ENCODE measurements at places on chromosomes 13 and 19.
A peak's percentile ranks its signal among the peaks of the same experiment; 100 is the strongest.

DNA sequence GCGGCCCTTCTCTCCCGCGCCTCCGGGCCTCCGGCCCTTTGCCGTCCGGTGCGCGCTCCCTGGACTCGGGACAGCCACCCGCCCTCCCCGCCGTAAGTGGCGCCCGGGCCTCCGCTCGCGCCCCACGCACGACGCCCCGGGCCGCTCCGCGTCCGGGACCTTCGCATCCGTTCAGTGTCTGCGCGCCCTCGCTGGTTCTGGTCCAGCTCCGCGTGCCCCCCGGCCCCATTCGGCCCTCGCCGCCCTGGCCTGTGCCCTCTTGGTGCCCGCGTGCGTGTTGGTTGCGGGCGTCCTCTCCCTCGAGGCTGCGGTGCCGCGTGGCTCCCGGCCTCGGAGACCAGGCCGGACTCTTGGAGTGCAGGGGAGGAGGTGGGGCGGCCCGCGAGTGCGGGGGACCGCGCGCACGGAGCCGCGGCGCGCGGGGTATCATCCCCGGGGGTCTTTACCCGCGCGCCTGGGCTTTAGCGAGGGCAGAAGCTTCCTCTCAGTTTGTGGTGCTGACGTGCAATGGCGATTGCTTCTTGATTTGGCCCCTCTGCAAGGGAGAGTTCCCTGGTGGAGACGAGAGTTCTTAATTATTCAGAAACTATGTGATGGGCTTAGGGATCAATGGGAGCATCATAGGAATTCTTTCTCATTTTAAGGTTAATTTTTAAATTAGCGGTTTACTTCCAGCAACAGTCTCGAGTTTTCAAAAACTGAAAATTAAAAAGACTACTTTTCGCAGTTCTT is 757 bp downstream of the WASF3 start:
- peak; percentile 44 for DNase-seq

- DNase-seq: no peak
These were observed 3.1 kb downstream of the ADGRE1 start for GRCh38 chr19:6890401-6890913.

DNA sequence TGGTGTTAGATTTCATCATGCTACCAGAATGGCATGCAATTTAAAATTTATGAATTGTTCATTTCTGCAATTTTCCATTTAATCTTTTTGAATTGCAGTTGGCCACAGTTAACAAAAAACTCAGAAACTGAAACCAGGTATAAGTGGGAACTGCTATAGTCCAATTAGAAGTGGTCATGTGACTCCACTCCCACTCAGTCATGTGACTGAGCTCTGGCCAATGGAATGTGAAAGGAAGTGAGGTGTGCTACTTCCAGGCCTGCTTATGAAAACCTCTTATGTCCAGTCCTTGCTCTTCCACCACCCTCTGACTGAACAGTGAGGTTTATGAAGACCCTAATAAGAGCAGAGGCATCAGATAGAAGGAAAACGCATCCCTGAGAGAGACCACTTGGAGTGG is 47.0 kb downstream of the DLEU7 start:
- no peak for DNase-seq

- peak; percentile 90 for DNase-seq
These were observed 77.9 kb downstream of the GNG7 start for GRCh38 chr19:2624537-2625091.

GRCh38 chr13:25018729-25019115 is 77.2 kb upstream of the PABPC3 start:
- DNase-seq: no peak

- DNase-seq: no peak
These were observed 945.7 kb downstream of the TUBA3C start for GRCh38 chr13:18235756-18236527.

GRCh38 chr13:75446874-75447273 is 35.1 kb downstream of the TBC1D4 start:
- no peak for DNase-seq

DNA sequence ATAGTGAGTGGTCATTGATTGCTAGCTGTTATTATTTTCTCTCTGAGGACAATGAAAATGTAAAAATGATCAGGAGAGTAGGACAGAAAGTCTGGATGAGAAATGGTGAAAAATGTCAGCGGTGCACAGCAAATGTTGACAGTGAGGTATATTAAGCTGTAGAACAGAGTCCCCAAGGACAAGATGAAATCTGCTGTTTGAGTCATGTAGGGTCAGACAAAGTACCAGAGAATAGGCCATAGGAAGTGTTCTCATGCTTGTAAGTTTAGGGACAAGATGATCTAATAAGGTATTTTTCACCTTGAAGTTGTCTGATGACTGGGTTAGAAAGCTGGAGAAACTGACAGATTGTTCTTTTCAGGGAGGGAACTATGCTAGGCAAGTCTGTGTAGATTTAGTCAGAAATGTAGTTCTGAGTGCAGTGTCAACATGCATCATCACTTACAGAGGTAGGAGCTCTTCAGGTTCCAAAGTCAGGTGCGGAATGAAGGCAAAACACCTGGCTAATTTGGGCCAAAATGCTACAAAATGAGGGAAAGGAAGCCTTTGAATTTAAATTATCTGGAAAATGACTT is 369.3 kb downstream of the DLEU7 start:
- no peak for DNase-seq

GRCh38 chr19:48174445-48175030 is 4.1 kb downstream of the ZSWIM9 start:
- no peak for DNase-seq

DNA sequence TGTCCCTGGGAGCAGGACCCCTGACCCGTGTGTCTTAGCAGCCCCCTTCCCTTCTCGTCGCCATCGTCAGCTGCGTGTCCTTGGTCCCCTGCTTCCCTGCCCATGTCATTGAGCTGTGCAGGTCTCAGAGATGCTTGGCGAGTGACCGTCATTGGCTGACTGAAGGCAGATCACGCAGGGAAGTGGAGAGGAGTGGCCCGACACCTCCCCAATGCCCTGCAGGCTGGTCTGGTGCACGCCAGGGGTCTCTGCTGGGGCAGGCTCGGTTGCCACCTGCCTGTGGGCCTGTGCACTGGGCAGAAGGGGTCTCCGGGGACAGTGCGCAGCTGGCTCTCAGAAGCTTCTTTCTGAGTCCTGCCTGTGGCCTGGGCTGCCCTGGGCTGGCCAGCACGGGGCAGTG is 6.2 kb downstream of the GNA11 start:
- DNase-seq: no peak

DNA sequence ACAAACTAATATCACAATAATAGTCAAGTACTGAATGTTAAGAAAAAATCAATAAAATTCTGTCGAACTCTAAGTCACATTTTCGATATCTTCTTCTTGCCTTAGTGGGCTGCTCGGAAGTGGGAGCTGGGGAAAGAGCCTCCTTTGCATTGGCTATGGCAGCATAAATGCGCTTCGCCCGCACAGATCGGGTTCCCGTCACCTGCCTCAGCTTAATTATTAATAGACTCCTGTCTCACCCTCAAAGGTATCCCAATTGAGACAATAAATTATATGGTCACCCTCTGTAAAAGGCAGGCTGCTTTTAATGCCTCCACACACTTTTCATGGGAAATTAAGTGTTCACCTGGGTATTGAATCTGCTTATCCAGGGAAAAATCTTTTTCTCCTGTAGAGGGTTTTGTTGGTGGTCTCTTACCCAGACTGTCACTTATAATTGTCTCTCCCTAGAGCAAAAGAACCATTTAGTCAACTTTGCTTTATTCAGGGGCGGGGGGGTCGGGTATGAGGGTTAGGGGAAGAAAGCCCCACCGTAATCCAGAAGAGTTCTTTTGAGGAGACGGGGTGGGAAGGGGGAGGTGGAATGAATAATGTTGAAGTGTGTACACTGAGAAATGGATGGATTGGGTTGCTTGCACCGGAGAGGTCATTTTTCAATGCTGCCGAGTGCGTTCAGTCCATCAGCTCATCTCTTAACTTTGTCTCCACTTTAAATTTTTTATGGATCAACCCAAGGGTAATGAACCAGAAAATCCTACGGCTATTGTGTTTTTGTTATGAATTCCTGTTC is 682.6 kb upstream of the SGCG start:
- DNase-seq: no peak

GRCh38 chr19:1985588-1986356 is 29.7 kb downstream of the BTBD2 start:
- no peak for DNase-seq

DNA sequence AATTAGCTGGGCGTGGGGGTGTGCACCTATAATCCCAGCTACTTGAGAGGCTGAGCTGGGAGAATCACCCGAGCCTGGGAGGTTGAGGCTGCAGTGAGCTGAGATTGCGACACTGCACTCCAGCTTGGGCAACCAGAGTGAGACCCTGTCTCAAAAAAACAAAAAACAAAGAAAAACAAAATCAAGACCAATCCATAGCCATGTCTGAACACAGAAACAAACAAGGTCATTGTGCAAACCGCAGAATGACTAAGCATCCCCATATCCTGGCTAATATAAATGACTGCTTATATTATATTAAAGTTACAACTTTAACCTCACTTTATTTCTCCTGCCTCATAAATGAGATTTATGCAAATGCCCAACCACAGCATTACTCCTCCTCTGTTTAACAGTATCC is 2.3 kb upstream of the LYPD3 start:
- no peak for DNase-seq

GRCh38 chr19:41944336-41944735 is 14.8 kb downstream of the RABAC1 start:
- no peak for DNase-seq

DNA sequence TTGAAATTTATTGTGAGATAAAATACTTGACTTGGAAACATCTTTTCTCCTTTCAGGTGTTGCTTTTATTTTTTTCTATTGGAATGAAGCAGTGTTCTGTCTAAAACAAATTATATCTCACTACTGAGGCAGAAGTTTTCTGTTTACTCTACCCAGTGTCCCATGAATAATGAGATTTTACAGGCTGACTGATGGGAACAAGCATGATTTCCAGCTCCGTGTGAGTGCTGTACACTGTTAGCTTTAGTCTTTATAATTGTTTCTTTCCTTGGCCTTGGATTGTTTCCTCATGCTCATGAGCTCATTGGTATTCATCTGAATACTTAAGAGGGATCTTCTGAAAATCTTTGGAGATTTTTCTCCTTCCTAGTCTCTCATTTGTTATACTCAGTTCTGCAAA is 2049.5 kb upstream of the PRR20A start:
- DNase-seq: no peak

DNA sequence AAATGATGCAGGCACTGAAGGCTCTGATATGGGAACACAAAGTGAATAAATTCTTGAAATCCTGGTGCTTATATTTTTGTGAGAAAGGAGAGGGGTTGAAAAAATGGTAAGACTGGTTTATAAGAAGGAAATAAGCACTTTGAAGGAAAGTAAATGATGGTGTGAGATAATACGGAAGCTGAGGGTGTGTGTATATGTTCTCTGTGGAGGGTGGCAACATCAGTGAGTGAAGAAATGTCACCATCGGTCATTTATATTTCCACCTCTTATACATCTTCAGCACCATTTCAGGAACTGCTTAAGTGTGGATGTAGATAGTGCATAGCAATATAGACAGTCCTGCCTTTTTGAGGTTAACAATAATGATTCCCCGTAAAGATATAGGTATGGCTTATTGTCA is 17.5 kb downstream of the ZNF136 start:
- no peak for DNase-seq

DNA sequence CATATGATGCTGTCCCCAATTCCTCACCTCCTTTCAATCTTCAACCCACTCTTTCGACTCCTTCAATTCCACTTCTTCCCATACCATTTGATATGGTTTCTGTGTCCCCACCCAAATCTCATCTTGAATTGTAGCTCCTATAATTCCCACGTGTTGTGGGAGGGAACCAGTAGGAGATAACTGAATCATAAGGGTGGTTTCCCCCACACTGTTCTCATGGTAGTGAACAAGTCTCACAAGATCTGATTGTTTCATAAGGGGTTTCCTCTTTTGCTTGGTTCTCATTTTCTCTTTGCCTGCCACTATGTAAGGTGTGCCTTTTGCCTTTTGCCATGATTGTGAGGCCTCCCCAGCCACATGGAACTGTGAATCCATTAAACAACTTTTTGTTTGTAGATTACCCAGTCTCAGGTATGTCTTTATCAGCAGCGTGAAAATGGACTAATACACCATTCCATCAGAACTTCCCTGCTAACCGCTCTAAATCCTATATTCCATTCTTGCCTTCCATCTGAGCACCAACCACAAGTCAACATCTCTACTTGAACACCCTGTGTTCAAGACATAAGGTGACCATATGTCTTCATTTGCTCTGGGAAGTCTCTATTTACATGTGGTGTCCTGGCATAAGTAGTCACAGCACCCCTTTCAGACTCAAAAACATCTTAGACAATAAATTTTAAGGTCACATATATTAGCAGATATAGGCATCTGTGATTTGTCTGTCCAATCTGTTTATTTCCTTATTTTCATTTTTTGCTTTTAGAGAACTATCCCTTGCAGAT is 122.9 kb downstream of the TSHZ3 start:
- no peak for DNase-seq

GRCh38 chr13:109645831-109646230 is 140.6 kb downstream of the IRS2 start:
- DNase-seq: no peak

DNA sequence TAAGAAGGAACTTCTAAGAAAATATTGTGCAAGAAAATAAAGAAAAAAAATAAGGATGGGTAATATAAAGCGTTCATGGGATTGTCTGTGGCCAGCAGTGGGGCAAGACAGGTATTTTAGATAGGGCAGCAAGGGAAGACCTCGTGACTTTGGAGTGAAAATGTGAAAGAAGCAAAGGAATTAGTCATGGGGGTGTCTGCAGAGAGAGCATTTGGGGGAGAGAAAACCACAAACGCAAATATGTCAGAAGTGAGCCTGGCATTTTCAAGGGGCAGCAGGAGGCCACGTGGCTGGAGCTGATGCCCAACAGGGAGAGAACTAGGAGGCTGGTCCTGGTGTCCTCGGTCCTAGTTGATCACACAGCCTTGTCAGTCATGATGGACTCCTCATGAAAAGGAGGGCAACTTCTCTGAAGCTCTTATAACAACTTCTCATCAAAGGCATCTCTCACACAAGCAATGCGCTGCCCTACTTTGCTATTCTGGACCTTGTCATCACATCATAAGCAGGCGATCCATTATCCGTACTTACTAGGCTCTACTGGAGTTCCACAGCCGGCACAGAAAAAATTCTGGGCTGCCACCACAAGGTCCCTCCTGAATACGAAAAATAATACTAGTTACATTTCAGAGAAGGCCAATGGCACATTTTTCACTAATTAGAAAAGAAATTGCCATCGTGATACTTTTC is 31.0 kb downstream of the RUBCNL start:
- DNase-seq: no peak

DNA sequence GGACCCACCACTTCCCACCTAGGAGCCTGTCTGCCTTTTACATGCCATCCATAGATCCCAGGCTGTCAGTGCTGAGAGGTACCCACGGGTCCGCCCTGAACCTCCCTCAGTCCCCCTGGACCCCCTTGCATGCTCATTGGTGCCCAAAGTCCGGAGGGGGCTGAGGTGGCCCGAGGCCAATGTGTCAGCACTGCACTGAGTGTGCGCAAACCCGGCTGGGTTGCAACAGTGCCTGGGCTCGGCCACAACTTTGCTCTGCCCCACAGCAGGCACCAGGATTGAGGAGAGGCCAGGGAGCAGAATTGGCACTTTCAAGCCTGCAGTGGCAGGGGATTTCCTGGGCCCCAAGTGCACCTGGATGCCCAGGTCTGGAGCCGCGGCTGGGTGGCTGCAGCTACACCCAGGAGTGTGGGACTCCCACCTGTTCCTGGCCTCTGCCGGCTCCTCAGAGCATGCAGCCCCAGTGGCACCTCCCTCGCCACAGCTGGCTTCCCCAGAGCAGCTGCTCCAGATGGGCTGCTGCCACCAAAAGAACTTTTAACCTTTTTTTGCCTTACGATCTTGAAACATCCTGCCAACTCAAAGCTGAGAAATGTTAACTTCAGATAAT is 837.0 kb downstream of the SLITRK6 start:
- no peak for DNase-seq
